ENCODE measurements at places on chromosomes 2 and 18.

- DNase-seq = no peak
These were observed 187.5 kb upstream of the CRIM1 start for GRCh38 chr2:36168115-36168514.

DNA sequence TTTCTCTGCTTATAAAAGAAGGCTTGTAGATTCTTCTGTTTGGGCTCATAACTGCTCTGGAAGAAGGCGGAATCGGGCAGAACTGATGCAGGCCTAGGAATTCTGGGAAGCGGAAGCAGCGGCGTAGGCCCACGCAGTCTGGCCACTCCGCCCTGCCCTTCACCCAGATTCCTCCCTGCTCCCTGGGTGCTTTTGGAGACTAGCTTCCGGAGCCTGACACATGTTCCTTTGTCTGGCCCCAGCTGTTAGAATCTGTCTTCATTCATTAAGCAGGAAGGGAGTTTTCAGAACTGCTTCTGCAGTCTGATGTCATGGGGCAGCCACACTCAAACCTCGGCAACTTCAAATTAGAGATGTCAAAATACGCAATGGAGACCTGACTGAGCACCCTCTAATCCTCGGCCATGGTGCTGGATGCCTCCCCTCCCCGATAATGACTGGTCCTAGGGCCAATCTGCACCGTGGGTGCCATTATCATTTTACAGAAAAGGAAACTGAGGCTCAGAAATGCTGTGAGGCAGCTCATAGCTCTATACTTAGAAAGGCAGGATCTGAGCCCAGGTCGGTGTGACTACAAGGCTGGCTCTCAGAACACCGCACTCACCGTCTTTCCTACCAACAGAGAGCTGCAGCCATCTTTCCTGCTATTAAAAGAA is 275.7 kb downstream of the MYCN start:
- DNase-seq = no peak

DNA sequence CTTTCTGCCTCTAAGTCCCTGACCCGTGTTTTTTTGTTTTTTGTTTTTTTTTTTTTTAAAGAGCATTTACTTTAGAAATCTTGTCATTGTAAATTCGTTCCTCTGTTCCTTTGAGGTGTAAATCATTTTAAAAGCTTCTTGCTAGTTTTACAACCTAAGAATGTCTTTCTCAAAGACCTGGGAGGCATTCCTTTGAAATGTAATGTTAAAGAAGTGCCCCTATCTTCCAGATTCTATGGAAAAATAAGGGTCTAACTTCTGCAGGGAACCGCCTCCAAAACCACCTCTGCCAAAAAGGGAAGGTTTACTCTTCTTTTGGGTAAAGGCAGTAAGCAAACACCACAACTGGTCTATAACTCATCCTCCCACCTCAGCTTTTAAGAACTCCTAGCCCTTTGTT is 259.6 kb upstream of the ZNF804A start:
- DNase-seq = no peak

DNA sequence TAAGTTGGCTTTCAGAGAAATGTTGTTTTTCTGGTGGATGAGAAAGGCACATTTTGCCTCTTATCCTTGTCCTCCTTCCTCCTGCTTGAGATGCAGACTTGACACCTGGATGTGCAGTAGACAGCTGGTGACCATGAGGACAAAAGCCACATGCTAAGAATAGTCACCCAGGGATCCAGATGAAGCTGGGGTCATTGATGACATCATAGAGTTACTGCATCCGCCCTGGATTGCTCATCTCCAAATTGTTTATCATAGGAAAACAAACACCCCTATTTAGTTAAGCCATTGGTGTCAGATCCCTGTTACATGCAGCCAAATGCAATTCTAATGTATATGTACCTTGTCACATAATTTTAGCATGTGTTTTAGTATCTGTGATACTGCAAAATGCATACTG is 16.3 kb upstream of the SLC1A4 start:
- no peak for DNase-seq

DNA sequence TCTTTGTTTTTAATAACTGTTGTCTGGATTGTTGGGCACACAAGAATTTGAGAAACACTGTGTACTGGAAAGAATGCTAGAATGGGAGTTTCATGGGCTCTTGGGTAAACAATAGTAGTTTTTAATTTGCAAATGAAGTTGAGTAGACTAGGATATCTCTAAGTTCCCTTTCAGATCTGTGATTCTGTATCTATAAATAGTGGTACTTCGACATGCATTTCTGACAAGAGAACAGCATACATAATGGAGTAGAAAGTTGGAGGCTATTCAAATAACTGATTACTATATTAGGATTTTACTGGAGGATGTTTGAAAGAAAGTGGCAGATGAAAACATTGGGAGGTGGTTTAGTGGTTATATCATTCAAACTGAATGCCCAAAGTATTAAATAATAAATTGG is 29.5 kb downstream of the EPB41L5 start:
- no peak for DNase-seq

- no peak for DNase-seq
These were observed 513.0 kb downstream of the GALR1 start for GRCh38 chr18:77762642-77763041.

GRCh38 chr2:20223407-20224163 is 1.3 kb downstream of the SDC1 start:
- DNase-seq = no peak

DNA sequence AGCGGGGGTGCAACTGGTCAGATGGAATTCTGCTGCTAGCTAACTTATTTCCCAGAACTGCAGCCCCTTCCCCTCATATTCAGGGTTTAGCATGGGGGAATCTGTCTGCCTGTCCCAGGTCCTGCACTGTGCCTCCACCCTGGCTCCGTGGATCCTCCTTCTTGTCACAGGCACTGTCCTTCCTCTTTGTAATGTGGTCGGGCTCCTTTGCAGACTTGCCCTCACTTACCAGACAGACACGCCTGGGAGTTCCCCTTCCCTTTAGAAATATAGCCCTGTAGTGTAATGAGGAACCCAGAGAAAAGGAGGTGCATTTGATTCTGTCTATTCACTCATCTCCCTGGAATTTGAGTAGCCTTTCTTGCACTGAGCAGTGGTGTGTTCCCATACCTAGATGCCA is 108.7 kb downstream of the TRIM43 start:
- DNase-seq = no peak

DNA sequence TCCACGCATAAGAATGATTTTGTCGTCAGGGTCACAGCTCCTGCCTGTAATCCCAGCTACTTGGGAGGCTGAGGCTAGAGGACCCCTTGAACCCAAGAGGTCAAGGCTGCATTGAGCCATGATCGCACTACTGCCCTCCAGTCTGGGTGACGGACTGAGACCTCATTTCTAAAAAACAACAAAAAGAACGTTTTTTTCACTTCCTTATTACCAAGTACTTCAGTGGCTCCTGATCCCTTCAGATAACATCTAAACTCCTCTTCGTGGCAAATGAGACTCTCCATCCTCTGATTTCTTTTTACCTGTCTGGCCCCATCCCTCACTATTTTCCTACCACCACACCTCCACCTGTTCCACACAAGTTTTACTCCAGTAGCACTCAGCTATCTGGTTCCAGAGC is 105.4 kb upstream of the TLK1 start:
- DNase-seq = no peak

DNA sequence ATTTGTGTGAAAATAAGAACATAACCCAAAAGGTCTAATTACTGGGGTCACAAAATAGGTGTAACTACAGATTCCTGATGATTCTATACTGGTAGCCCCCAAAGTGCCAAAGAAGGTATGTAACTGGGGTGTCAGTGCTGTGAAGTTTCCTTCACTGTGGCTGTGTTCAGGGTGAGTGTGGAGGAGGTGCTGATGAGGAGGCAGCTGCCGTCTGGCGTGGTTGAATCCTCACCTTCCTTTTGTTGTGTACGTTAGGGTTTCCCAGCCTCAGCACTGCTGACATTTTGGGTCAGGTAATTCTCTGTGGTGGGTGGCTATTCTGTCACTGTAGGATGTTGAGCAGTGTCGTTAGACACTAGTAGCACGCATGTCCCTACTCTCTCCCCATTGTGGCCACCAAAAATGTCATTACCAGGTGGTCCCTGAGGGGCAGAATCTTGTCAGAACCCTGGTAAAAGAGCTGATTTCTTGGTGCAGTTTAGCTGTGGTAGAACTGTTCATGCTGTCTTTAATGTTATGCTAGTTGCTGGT is 31.5 kb downstream of the ADNP2 start:
- no peak for DNase-seq

- no peak for DNase-seq
These were observed 160.4 kb upstream of the FOSL2 start for GRCh38 chr2:28232295-28232694.

DNA sequence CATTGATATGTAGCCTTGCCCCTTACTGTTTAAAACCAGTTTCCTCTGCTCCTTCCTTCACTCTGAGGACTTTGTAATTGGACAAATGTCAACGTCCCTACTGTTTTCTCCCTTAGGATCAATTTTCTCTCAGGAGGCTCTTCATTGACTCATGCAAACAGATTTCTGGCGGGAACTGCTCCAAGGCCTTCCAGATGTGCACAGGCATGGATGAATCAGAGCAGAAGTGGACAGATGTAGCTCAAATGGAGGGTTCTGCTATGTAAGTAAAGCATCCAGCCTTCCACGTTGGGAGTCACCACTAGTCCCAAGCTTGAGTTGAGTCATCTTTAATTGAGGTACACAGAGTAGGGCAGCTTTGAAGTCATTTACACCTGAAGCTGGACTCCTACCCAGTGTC is 34.1 kb upstream of the ZDBF2 start:
- DNase-seq = no peak

GRCh38 chr2:142037066-142037465 is 93.8 kb downstream of the LRP1B start:
- DNase-seq = no peak

DNA sequence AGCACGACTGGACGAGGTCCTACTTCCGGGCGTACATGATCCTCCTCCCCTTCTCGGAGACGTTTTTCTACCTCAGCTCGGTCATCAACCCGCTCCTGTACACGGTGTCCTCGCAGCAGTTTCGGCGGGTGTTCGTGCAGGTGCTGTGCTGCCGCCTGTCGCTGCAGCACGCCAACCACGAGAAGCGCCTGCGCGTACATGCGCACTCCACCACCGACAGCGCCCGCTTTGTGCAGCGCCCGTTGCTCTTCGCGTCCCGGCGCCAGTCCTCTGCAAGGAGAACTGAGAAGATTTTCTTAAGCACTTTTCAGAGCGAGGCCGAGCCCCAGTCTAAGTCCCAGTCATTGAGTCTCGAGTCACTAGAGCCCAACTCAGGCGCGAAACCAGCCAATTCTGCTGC is 24.8 kb downstream of the LYPD1 start:
- no peak for DNase-seq

DNA sequence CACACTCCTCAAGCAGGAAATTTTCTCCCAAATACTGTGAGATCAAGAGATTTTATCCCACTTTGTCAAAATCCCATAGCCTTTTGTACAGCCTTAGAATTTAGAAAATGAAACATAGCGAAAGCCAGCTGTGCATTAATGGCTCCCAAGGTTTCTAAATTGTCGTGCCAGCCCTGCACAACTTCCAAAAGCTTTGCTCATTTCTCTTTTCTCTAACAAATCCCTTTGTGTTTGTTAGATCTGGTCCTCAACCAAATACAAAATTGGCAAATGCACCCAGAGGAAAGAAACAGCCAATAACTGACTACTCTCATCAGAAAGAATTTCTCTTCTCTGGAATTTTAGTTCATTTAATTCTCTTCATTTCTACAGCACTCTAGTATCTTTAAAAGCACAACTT is 361.1 kb downstream of the INSIG2 start:
- DNase-seq = no peak

- DNase-seq = no peak
These were observed 177.1 kb downstream of the RNF144A start for GRCh38 chr2:7094231-7094741.

- DNase-seq = no peak
These were observed 563.4 kb upstream of the POU3F3 start for GRCh38 chr2:104290566-104290891.

DNA sequence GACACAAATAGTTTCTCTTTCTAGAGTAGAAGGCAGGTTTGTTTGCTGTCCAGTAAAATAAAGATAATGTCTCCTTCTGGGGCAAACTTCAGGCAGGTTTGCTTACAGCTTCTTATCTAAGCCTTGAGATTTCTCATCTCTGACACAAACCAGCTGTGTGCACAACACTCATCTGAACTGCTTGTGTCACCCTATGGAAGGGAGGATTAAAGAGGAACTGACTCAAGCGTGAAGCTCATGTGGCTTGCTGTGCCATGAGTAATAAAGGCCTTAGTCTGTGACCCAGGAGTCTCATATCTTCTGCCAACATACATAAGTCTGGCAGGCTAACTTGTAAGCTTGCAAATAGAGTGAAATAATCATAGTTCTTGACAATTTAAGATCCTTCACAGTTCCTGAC is 24.2 kb upstream of the CPO start:
- no peak for DNase-seq

DNA sequence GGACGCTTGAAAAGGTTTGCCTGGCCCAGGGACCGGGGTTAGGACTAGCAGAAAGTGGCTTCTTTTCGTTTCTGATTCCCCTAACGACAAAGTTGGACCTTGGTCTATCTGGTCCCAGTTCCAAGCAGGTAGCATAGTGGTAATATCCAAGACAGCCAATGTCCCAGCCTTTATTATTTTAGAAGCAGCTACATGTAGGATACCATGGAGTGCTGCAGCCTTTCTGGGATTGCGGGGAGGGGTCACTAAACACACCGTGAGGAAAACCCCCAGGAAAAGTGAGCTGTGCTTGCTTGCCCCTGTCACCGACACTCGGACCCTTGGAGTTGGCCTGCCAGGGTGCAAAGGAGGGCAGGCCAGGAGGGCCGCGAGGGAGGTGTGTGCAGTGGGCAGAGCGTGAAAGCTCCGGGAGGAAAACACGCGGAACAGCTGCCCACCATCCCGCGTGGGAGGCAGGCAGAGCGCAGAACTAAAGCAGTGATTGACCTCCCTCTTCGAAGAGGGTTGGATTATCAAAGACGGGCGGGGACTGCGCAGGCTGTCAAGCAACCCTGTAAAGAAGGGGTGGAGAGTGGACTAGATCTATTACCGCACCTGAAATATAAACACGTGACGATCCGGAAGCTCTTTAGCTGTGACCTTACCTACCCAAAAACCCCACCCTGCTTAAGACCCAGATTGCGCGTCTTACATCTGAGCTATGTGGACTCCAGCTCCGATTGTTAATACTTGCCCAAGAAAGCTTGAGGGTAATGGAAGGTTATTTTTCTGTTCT is 624 bp upstream of the MAP4K3 start:
- no peak for DNase-seq

- DNase-seq = no peak
These were observed 34.0 kb downstream of the QPCT start for GRCh38 chr2:37378411-37378810.

DNA sequence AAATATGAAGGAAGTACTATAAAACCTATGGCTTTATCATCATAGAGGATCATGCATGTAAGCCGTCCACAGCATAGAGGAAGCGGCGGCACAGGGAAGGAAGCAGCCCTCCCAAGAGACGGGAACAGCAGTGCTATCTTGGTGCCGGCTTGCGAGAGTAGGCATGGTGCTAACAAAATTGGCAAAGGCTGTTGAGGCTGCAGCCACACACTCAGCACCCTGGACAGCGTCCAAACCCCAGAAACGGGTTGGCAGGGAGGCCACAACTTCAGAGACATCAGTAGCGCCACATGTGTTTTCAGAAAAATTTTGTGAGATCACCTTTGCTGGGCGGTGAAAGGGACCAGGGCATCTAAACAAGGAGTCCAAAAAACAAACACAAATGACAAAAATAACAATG is 37.7 kb downstream of the NETO1 start:
- no peak for DNase-seq
